ENCODE measurements at places on chromosomes 4 and X.
A peak's percentile ranks its signal among the peaks of the same experiment; 100 is the strongest.

DNA sequence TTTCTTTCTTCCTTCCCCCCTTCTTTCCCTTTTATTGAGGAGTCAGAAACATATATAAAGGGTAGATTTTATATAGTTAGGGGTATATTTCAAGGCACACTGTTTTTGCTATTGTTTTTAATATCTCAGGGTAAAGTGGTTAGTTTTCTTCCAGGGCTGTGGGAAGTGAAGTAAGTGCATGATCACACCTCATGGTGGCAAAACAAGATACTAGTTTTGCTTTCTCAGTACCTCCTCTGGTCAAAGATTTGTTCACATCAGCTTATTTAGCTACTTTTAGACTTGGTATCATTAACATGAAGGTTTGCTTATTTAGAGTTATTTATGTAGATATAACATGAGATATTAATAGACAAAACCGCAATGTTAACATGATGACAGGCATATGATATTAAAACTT is 21.8 kb downstream of the ADAM29 start:
- no peak for DNase-seq

- DNase-seq = no peak
These were observed 14.2 kb downstream of the GRPR start for GRCh38 chrX:16137416-16138107.

DNA sequence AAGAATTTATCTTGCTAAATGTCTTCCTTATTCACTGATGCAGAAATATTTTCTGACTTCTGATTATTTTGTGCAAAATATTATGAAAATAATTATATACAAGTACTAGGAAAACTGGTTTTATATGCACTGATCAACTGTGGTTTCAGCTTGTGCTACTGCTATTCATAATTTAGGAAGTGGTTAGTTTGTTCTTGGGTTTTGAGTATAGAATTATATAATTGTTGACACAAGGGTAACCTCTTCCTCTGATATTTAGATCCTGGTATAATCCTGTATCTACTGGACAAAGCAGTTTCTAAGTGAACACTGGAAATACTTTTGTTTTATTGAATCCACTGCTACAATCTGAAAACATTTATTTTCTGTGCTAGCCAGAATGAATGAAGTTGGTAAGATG is 182.8 kb downstream of the PDGFC start:
- DNase-seq = no peak

DNA sequence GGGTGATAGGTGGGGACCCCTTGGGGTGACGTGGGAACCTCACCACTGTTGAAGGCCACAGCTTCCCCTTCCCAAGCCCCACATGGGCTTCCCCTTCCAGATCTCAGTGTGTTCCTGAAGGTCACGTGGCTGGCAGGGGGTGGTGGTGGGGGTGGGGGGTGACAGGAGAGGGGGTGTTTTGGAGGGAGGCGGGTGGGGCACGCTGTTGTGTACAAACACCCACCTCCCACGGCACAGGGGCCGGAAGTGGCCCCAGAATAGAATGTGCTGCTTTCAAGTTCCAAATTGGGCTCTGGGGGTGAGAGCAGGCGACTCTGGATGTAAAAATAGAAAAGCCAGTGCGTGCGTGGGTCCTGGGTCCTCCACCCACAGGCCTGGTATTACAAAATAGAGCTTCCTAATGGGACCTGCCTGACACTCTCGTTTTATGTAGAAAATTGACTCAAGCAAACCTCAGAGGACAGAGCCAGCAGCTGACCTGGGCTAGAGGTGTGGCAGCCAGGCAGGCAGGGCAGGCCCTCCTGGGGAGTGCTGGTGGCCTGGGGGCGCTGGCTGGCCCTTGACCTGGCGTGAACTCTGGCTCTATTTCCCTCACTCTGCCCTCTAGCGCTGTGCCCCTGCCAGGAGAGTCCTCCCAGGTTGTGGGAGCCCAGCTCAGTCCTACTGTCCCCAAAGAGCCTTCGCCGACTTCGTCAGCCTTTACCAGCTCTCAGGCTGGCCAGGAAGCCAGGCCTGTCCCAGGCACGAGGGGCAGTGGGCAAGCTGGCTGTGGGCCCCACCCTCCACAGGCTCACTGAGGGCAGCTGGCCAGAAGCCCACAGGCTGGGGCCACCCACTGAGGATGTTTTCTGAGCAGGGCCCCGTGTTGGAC is 5.4 kb upstream of the SH3BP2 start:
- DNase-seq = peak; percentile 55

DNA sequence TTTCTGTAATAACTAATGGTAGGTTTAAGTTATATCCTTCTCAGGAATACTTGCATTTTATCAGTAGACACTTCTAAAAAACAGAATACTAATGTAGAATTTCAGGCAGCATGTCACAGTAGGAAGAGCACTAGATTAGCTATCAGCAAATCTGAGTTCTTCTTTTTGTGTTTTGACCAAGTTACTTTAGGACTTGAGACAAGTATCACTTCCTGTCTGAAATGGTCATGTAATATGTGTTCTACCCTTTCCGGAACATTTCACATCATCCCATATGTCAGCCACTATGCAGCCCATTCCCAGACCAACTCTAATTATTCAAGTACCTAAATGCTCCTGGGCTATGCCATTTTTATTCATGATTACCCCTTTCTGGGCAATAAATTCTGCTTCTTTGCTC is 401.8 kb upstream of the RPS6KA3 start:
- DNase-seq = no peak

Measured in stimulated activated CD8-positive, alpha-beta memory T cell treated with anti-CD3 and anti-CD28 coated beads, Interleukin-4, amount 100 ng/mL, for 24 hours (primary cell).